ENCODE measurements at places on chromosomes 5 and 9.

GRCh38 chr5:159825551-159826051, 90.7 kb upstream of the ADRA1B start:
- DNase-seq, result no peak

GRCh38 chr5:144422018-144422727, 251.5 kb downstream of the KCTD16 start:
- no peak for DNase-seq

- DNase-seq, result no peak
Observed at GRCh38 chr5:73793911-73794310, 167.9 kb downstream of the ARHGEF28 start.

DNA sequence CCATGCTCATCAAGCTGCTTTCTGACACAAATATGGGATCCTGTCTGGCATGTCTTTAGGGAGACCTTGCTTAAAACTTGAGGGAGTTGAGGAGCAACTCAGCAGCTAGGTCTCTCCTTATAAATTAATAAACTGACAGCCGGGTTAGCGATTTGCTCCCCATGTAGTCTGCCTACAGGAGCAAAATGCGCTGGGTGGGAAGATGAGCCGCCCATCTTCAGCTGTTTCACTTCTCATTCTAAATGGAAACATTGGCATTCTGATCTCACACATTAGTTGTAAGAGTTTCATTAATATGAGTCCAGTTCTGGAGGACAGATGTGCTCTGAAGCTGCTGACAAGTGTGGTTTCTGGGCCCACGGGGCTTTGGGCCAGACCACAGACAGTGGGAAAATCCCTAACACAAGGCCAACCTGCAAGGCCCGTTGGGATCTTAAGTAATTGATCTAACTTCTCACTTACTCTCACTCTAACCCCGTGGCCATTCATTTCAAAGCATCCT, 197.0 kb downstream of the MCTP1 start:
- DNase-seq, result no peak

DNA sequence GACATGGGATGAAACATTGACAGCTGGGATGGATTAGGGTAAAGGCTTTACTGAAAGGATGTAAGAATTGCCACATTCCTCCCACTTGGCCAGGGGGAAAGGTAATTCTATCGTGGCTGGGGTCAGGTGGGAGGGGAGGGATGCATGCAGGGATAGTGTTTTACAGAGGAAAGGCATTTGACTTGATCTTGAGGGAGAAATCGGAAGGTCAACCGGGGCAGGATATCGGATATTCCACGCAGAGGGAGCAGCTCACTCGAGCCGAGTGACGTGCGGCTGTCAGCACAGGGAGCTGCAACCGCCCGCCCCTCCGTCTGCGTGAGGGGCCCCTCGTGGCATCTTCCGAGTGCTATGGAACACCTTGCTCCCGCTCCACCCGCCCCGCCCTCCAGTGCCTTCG, 63.4 kb upstream of the ADAMTS2 start:
- no peak for DNase-seq

DNA sequence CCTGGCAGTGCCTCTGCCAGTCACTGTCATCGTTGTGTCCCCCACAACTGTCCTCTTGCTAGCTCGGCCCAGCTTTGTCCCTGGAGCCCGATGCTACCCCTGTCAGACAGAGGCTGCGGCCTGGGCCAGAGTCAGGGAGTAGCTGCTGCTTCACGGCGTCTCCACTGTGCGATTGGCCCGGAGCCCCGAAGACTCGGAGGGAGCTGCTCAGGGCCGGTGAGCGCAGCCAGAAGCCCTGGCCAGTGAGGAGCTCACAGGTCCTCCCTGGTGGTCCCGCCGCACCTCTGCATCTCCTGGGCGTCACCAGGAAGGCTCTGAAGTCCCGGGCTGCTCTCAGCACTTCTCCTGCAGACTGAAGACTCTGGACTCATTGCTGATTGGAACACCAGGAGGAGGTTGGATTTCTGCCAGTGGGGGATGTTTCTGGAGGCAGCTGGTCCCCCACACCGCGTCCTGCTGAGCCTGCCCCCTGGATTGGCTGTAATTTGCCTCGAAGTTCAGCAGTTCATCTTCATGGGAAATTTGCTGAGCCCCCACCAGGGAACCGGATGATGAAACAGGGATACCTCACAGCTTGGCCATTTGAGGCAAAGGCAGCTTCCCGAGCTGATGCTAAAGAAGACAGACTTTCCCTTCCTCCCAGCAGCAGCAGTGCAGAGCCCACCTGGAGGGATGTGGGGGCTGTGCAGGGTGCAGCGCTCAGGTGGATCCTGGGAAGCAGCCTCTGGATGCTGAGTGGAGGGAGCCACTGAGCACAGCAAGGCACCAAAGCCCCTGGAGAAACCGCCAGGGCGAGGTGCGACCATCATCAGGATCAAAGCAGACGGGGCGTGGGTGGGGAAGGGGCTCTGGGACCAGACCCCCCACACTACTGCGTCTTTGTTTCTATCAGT, 45.6 kb downstream of the USP20 start:
- DNase-seq, result no peak

DNA sequence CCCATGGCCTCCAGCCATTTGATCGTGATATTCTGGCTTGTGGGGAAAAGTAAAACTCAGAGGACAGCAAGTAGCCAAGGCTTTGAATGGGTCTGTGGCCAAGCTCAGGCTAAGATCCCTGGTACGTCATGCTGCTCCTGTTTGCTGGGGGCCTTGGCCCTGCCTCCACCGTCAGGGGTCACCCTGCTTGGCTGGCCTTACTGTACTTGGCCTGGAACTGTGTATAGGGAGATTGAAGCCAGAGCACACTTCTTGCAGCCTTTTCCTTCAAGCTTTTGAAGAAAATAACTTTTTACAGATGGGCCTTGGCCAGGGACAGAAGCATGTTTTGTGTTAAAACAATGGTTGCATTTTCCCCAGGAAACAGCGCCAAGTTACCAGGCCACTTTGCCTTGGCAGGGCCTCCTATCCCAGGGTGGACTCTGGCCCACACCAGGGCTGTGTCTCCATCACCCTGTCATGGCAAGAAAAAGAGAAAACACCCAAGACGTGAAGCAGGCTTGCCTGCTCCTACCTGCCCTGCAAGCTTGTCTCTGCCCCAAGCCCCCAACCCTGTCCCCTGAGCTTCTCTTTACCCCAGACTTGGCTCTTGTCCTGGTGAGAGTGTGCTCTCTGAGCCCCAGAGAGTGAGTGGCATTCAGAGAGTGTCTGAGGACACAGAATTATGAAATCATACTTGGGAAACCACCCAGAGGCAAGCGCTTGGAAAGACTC, 286.9 kb downstream of the GADD45G start:
- DNase-seq, result no peak

DNA sequence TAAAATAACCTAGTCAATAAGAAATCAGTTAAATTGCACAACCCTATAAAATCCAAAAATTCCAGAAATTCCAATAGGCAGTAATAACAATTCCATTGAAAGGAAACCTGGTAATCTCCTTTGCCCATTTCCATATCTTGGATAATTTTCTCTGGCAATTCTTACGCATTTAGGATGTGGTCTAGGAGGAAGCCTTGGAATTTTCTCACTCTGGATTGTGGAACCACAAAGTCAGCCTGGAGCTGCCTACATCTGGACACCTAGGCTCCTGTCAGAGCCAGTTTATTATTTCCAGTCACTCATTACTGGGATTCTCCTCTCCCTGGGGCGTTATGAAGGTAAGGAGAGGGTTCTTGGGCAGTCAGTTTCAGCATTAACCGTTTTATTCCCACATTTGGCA, 40.3 kb upstream of the GNE start:
- DNase-seq, result peak; percentile 44

GRCh38 chr9:131666774-131667173, 73.1 kb downstream of the RAPGEF1 start:
- DNase-seq, result no peak
